ENCODE measurements at places on chromosomes 11 and 22.

- DNase-seq = no peak
These were observed 23.8 kb downstream of the CD44 start for GRCh38 chr11:35162745-35163144.

DNA sequence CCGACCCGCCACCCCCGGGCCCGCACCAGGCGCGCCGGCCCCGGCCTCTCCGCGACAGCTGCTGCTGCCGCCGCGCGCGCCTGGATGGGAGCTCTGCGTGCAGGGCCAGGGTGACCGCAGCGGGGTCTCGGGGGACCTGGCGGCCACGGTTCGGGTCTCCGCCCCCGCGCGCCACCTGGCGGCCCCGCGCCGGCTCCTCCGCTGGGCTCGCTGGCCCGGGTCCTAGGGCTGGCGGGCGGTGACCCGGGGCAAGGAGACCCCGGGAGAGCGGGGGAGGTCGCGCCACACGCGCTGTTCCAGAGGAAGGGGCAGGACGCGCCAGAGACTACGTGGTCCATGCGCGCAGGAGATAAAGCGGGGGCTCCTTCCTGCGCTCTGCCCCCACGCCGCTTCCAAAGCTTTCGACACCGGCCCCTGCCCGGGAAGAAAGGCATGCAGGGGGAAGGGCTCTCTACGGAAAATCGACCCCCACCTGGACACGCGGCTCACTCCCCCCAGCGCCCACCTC lies 562 bp downstream of the SHANK2 start:
- peak; percentile 85 for DNase-seq

GRCh38 chr22:37979782-37980181 lies 4.6 kb downstream of the SOX10 start:
- DNase-seq = no peak

DNA sequence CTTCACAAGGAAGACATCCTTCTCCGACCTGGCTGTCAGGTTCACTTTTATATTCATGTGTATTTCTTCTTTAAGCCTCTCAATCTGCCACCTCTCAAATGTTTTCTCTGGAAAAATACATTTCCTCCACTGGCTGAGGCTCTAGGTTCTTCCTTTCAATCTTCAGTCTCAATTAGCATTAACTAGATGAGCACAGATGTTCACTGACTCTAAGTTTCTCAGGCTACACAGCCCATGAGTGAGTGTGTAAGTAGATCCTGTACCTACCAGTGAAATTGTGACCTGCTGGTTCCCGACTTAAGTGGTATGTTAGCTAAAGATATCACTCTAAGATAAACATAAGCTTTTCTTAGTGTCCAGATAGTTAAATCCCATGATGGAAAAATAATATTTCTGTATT lies 206.9 kb downstream of the ADAMTS15 start:
- DNase-seq = no peak

GRCh38 chr22:30265823-30266444 lies 717 bp downstream of the OSM start:
- DNase-seq = peak; percentile 86

- DNase-seq = no peak
These were observed 19.8 kb upstream of the TIMP3 start for GRCh38 chr22:32781695-32782094.

GRCh38 chr11:68924073-68924925 lies 20.6 kb downstream of the IGHMBP2 start:
- no peak for DNase-seq

DNA sequence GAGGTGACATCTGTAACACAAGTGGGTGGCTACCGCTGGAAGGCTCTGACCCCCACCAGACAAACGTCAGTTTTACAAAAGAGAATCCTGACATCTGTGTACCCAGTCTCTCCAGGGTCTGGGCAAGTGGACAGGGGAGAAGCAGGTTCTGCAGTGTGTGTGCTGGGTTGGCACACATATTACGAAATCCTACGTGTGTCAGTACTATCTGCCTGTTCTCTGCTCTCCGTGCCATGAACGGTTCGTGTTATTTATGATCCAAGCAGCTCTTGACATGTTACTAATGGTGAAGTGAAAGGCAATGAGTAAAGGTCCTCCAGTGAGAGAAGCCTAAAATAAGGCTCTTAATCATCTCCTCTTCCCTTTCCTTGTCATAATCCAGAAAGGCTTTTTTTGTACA lies 201.5 kb upstream of the MTMR2 start:
- no peak for DNase-seq

DNA sequence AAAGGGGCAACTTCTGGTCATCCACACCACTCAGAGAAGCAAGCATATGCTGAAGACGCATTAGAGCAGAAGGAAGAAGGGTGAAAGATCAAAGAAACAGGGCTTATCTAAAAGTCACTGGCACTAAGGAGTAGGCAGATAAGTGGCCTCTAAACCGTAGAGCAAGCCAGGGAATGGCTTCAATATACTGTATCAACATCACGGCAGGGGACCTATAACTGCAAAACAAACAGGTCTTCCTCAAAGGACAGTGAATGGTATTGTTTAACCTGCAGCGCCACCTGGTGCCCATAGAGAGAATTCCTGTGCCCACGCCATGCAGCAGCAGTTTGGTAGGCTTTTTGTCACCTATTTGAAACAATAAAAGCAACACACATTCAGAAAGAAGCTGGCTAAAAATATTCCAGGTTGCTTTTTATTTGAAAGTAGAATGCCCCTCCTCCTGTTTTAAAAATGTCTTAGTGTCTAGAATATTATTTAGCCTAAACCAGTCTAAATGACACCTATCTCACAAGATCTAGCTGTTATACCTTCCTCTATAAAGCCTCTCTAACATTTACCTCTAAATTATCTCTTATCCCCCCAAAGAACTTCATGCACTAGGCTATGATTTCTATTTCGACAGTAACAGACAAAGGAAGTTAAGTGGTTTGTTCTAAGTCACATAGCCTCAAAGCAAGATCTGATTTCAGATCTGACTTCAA lies 21.8 kb downstream of the SNX19 start:
- peak; percentile 41 for DNase-seq

GRCh38 chr11:45885274-45885920 lies at the start of gene MAPK8IP1:
Gene MAPK8IP1, plus strand, starts transcription at chr11:45885651. Its CDS starts 170 bp downstream, at chr11:45885821.
- peak; percentile 92 for DNase-seq

DNA sequence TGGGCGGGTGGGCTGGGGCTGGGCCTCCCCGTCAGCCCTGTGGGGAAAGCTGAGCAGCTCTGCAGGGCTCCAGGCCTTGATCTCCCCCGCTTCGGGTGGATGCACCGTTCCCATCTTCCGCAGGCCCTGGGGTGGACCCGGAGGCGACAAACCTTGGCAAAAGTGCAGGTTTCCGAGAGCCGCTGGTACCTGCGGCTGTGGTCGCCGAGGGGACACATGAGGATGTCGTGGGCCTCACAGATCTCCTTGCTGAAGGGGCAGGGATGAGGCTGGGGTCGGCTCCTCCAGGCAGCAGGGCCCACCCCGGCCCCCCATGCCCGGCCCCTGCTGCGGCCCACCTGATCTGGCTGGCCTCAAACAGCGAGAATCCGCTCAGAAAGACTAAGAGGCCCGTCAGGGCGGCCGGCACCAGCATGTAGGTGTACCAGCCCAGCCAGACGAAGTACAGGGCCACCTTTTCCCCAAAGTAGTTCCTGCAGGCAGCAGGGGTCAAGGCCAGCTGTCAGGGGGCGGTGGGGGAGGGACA lies 11.8 kb downstream of the ANO9 start:
- no peak for DNase-seq

DNA sequence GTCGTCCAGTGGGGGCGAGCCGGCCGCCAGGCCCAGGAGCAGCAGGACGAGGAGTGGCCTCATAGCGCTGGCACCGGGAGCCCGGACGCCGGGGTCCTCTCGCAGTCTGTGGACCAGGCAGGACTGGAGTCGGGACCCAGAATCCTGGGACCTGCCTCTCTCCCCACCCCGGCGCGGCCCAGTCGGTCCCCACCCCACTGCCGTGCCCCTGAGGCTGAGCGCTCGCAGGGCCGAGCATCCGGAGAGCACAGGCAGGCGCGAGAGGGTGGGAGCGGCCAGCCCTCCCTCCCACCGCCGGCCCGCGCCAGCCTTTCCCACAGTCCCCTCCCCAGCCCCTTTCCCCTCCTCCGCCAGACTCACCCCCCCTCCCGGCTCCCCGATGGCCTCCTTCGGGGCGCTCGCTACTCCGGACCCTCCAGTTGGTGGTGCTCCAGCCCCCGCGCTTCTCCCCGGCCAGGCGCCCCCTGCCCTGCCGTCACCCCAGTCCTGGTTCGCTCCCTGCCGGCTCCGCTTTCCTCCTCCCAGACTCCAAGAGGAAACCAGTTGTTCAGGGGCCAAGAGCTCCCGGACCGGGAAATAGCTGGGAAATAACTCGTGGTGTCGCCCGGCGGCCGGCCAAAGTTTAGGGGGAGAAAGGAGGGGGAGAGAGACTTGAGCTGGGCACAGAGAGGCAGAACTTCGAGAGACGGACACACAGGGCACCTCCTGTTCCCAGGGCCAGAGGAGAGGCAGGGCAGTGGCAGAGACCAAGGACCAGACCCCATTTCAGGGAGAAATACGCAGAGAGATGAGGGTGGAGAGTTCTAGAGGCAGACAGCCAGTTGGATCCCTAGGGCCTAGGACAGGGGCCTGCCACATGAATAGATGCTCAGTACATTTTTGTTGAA lies at the start of gene C1QTNF5:
TSS of gene C1QTNF5 (minus strand) at position 549 of the 887 bp plus-strand sequence. CDS start at position 63, 486 bp downstream.
- DNase-seq = no peak

DNA sequence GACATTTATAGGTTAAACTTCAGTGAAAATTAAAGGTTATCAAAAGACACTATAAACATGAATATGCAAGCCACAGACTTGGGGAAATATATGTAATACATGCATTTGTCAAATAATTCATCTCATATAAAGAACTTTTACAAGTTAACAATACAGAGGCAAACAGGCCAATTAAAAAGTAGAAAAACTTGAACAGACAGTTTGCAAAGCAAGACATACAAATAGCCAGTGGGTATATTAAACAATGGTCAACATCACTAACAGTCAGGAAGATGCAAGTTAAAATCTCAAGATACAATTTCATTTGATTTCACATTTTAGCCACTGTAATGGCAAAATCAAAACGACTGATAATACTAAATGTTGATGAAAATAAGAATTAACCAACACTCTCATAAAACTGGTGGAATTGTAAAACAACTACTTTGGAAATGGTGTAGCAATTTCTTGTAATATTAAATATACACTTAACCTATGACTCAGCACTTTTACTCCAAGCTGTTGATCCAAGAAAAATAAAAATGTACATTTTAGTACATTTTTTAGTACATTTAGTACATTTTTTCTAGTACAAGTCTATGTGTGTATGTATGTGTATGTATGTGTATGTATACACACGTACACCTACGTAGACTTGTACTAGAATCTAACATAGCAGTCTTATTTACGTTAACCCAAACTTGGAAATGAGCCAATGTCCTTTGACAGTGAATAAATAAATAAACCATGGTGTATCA lies 62.8 kb downstream of the LRRC74B start:
- no peak for DNase-seq

- peak; percentile 74 for DNase-seq
These were observed 29.2 kb upstream of the XBP1 start for GRCh38 chr22:28829358-28830181.

GRCh38 chr22:50621356-50621880 lies 6.5 kb downstream of the ARSA start:
- DNase-seq = no peak

DNA sequence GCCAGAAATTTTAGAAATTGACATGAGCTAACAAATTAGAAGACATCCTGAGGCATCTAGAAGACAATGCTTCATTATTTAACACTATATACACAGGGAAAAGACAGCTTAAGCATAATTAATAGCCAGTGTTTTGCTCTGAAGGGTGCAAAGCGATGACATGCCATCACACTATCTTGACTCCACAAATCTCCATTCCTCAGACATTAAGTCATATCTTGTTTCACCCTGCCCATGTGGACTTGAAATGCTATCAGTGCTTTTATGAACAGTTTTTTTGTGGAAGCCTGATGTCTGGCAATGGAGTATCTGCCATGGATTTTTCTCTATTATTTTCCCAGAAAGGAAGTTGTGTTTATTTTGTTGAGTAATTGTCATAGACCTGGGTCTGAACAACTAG lies 2.3 kb downstream of the CARD18 start:
- no peak for DNase-seq

- DNase-seq = no peak
These were observed 4.7 kb upstream of the KDELR3 start for GRCh38 chr22:38462960-38463784.

GRCh38 chr11:19845626-19846025 lies 133.0 kb downstream of the NAV2 start:
- no peak for DNase-seq

DNA sequence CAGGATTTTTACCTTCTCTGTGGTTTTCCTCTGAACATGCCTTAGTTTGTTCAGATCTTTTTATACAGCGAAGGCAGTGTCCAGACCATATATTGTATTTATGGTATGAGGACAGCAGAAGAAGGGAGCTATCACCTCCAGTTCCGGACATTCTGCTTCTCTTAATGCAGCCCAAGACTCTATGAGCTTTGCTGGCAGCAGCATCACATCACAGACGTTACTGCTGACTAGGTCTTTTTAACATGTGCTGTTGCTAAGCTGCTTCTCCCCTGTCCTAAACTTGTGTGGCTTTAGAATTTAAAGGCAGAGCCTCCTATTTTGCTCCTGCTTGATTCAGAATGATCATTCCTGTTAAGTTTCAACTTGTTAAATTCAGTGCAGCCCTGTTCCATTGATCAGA lies 13.4 kb downstream of the MICAL2 start:
- DNase-seq = no peak

GRCh38 chr11:117385906-117386305 lies 58.3 kb downstream of the CEP164 start:
- no peak for DNase-seq

DNA sequence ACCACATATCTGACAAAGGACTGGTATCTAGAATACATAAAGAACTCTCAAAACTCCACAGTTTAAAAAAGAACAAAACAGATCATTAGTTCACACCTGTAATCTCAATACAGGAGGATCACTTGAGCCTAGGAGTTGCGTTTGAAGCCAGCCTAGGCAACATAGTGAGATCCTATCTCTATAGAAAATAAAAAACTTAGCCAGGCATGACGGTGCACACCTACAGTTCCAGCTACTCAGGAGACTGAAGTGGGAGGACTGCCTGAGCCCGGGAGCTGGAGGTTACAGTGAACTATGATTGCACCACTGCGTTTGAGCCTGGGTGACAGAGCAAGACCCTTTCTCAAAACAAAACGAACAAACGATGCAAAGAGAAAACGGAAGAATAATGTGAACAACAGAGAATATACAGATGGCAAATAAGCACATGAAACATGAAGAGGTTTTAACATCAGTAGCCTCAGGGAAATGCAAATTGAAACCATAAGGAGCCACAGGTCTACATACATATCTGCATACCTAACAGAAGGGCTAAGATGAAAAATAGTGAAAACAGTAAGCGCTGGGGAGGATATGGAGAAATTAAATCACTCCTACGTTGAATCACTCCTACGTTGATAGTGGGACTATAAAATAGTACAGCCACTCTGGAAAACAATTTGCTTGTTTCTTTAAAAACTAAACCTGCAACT lies 70.7 kb downstream of the DGCR2 start:
- DNase-seq = no peak

GRCh38 chr11:1102221-1102971 lies 27.7 kb downstream of the MUC2 start:
- DNase-seq = no peak

DNA sequence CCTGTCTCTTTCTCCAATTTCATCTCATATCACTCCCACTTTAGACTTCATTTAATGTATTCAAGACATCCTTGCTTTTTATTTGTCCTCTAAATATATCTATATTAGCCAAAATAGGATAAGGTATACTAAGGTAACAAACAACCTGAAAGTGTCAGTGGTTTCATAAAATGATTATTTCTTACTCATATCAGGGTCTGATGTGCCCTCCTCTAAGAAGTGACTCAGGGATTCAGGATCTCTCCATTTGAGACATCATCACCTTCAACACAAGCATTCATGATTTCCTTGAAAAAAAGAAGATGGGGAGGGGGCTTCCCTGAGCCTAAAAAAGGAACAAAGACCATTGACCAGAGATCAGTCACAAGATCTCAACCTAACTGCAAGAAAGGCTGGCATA lies 131.4 kb upstream of the POU2AF2 start:
- DNase-seq = no peak
